H7 (cell line): ENCODE measurements at places on chromosomes 13 and 19.

DNA sequence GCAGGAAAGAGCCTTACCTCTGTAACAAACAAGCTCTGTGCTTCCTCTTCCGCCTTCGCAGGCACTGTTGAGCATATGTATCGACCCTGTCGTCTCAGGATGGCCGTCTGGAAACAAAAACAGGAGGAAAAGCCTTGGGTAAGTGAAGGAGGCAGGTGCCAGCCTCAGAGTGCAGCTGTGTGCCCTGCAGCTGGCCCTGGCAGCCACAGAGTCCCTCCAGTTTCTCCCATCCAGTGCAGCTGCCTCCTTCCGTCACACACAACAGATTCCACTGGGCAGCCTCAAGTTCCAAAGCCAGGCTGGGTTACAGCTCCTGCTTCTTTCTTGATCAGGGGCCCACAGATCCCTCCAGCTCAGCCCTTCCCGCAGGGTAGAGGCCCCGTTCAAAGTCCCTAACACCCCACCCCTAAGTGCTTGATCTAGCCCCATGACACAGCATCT, 47.7 kb downstream of the DOCK9 start:
- DNase-seq = no peak

- DNase-seq = no peak
Measured at GRCh38 chr13:33229446-33230177, 55.9 kb downstream of the STARD13 start.

- no peak for DNase-seq
Measured at GRCh38 chr19:4660993-4661392, 9.1 kb downstream of the MYDGF start.

- DNase-seq = no peak
Measured at GRCh38 chr19:16861011-16861410, 27.8 kb upstream of the F2RL3 start.

GRCh38 chr13:63541336-63541735, 2125.7 kb upstream of the PCDH20 start:
- peak; percentile 5 for DNase-seq

DNA sequence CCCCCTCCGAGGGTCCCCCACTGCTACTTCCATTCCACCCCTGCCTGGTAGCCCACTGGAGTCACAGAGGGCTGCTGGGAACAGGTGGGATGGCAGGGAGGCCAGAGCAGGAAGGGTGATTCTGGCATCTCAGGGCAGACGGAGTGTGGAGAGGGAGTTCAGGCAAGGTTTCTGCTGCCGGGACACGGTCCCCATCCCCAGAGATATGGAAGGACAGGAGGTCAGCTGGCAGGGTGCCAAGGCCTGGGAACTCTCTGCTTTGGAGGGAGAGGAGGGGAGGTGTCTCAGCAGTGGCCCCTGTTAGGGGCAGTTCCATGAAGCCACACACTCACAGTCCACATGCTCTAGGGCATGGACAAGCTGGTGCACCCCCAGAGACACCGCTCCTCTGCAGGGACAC, 68.1 kb downstream of the CHST8 start:
- DNase-seq = no peak

GRCh38 chr13:110065780-110066179, 241.2 kb downstream of the COL4A1 start:
- DNase-seq = no peak

DNA sequence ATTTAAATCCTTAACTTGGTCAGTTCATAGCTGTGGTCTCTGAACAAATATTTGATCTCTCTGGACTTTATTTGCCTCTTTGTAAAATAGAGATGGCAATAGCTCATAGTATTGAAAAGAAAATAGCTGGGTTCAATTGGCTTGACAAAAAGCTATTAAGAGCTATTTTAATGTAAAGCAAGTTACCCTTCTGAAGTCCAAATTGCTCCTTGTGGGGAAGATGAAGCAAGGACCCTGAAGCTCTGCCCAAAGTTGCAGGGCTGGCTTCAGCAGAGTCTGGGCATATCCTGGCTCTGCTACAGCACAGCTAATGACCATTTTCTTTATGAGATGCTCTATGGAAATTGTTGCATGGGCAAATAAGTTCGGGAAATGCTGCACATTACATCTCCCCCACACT, 484.5 kb downstream of the TDRD3 start:
- no peak for DNase-seq

DNA sequence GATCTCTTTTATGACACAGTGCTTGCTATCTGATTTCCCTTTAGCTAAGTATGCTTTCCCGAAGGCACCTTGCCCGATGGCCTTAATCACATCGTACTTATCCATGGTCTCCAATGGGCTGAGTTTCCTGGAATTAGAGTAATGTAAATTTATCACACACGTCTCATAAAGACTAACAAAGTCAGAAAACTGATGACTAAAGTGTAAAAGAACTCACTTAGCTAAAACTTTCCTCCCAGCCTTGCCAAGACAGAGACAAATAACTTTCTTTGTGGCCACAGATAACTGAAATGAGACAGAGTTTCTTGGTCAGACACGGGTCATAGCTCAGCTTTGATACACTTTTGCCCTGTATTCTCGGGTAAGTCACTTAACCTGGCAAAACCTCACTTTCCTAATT, 1.5 kb downstream of the NEK5 start:
- no peak for DNase-seq

- no peak for DNase-seq
Measured at GRCh38 chr13:41384749-41385503, 72.4 kb upstream of the RGCC start.

DNA sequence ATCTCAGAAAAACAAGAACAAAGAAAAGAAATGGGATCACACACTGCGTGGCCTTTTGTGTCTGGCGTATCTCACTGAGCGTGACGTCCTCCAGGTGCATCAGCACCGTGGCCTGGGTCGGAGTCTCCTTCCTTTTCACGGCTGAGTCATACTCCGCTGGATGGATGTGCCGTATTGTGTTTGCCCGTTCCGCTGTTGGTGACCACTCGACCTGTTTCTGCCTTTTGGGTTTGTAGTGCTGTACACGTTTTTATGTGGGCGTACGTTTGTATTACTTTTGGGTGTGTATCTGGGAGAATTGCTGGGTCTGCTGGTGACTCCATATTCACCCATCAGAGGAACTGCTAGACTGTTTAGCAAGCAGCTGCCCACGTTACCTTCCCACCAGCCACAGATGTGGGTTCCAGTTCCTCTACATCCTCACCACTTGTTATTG, 11.4 kb downstream of the ARID3A start:
- DNase-seq = no peak
